ENCODE measurements at places on chromosomes 7 and 10.

DNA sequence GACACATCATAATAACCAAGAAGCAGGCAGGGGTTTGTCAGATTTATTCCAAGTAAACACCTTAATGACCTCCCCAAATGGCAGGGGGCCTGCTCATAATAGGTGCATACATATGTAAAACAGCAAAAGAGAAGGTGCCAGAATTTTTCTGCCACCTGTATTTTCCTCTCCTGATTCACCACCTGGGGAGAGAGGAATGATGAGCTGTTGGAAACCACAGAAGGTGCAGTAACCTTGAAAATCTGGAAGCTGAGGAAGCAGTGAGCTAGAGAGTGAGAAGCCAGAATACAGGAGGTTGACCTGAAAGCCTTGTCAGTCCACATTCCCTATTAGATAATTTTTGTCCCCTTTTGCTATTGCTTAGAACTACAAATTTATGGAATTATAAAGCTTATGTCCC is 46.2 kb upstream of the PDE1C start:
- DNase-seq = no peak

DNA sequence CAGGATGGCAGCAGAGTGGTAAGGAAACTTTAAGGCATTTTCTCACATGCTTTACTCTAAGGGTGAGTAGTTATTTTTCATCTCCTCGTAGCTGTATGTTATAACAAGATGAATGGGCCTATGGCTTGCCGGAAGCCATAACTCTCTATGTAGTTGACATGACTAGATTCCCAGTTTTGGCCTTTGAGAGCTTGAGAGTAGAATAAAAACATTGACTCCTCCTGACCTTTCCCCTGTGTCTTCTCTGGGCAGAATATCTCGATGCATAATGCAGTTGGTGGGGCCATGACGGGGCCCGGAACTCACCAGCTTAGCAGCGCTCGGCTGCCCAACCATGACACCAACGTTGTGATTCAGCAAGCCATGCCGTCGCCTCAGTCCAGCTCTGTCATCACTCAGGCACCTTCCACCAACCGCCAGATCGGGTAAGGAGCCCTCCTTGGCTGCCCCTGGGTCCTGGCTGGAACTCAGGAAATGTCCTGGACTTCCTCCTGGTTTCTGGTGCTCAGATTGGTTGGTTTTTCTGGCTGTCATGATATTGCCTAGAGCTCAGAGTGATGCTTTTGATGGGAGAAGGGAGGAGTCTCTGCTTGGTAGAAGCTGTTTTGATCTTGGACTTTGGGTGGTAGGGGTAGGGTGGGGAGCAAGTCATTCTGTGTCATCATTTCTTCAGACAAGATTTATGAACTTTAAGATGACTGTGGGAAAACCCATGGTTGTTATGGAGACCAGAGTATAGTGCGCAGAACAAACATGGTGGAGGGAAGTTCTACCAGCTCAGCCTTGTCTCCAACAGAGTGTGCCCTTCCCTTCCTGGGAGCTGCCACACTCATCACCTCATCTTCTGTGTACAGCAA is 158.0 kb downstream of the CREB5 start:
- DNase-seq = no peak

DNA sequence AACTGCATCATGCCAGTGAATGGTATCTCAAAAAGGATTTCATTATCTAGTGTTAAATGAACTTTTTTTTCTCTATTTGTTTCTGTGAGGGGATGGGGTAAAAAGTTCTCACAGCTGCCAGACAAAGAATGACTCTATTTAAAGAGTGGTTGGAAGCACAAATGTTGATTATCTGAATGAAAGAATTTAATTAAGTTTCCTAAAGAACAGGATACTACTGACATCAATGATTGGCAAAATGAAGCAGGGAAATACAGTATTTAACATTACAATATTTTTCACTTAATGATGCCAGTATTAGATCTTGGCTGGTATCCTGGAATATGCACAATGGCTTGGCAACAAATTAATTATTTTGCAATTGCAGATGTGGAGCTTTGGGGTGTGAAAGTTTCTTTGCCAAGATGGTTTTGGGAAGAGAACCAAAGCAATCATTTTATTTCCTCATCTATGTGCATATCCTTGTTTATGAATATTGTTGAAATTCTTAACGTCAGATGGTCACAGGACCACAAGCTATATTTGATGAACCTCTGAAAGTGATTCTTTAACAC is 336.8 kb downstream of the ARL4A start:
- DNase-seq = no peak

GRCh38 chr7:151087245-151088018 is 1.2 kb downstream of the AGAP3 start:
- peak; percentile 62 for DNase-seq

GRCh38 chr10:1149793-1150637 is 93.8 kb downstream of the WDR37 start:
- no peak for DNase-seq

DNA sequence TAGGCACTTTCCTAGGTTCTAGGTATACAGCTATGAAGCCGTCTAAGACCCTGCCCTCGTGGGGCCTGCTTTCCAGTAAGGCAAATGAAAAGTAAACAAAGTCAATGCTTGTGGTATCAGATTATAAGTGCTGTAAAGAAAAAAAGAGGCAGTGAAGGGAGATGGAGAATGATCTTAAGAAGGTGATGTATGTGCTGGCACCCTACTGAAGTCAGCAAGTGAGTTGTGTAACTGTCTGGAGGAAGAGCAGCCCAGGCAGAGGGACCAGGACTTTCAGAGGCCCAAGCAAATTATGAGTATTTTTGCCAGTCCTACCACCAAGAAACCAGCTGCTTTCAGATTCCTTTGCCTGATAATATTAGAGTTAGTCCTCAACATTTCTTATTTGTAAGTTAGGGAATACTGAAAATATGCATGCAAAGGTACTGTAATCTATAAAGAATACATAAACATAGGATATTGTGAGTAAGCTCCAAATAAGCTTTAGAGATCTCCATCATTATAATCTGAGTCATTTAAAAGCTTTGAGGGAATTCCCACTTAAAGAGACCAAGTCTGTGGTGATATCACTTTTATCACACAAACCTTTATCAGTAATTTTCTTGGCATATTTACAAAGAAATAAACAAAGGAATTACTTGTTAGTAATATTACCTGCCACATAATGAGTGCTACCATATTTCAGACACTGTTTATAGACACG is 329.2 kb upstream of the LRGUK start:
- DNase-seq = no peak

- no peak for DNase-seq
These were observed 110.1 kb upstream of the ZNF746 start for GRCh38 chr7:149607683-149608082.

- DNase-seq = no peak
These were observed 126.7 kb downstream of the DKK1 start for GRCh38 chr10:52440612-52441285.

- no peak for DNase-seq
These were observed 851 bp upstream of the GOT1 start for GRCh38 chr10:99431190-99431760.

- DNase-seq = no peak
These were observed 138.4 kb downstream of the PTPRN2 start for GRCh38 chr7:158449266-158449665.

DNA sequence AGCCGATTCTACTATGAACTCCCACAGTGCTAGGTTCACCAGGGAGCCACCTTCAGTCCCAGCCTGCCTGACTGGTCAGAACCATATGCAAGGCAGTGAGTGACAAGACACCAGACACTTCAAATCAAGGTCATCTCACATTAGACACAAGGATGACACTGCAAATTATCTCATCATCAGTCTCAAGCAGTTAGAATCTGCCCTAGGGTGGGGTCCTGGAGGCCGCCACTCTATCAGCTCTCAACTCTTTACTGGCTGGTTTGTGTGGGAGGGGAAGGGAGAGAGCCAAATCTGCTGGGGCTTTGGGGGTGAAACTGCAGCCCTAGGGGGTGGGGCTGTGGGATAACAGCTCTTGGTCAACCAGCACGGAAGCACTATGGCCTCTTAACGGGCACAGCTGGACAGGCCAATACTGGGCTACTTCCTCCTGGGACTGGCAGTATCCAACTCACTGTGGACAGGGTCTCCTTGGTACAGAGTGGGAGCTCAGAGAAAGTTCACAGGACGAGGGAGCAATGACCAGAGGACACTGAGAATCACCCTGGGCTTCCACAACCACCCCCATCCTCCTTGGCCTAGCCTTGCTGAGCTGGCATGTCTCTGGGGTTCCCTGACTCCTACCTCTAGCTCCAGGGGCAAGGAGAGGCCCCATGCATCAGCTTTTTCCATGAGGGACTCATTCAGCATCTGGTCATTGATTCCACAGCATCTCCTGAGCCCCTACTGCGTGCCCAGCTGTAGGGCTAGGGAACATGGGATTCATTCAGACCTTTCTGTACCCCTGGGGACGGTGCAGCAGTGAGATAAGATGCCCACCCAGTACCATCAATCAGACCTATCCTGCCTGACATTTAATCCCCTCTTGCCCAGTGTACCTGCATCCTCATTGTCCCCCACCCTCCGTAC is 5.4 kb downstream of the GPRIN2 start:
- no peak for DNase-seq

DNA sequence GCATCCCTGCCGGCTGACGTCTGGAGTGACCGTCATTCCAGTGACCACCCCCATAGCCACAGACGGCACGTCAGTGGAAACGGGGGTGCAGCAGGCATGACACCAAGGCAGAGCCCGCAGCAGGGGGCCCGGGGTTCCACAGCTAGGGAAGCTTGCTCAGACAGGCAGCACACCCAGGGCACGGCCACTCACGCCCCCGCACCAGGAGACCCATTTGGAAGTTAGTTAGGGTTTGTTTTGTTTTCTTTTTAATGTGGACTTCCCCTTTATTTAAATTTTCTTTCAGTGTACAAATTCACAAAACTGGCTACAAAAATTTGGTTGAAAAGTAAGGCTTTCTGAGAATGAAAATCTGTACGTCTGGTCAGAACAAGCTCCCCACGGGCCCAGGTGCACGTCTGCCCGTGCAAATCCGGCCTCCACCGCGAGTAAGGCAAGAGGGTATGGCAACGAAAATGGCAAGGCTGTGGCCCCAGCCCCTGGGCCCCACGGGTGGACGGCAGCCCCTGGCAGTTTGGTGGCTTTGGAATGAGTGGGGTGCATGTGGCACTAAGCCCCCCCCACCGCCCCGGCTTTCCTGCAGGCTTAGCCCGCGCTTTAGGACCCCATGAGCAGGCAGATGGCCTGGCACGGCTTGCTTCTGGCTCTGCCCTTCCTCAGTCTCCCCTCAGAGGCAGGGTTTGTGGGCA is 124.2 kb downstream of the FAM53B start:
- DNase-seq = no peak

DNA sequence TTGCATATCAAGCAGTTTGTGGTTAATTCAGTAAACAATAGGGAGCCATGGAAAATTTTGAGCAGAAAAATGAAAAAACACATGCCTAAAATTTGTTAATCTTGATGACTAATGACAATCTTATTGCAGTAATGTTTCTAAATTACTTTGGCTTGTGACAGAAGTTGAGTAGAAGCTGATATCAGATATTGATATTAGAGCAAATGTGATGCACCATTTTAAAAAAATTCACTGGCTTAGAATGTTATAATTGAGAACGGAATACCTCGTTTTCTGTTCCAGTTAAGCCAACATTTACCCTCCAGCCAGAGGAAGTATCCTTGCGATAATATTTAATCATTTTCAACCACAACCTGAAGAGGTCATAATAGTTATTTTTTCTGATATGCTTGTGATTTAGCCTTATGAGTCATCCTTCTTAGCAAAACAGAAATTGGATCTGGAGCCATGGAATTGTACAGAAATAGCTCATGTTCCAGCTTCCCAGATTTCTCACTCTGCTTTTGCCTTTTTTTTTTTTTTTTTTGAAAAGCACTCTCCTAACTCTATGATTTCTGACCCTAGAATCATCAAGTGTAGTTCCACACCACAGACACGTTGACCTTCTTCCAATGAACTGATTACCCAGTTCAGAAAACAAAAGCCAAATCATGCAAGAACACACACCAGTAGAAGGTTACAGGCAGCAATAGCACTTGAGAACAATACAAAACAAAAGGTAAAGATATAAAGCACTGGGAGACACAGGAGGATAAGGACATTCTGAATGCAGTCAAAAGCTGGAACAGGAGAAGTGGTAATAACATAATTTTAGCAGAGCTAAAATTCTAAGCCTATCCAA is 96.8 kb upstream of the PHYHIPL start:
- no peak for DNase-seq

GRCh38 chr7:114217026-114217806 is 197.4 kb upstream of the FOXP2 start:
- DNase-seq = no peak

- DNase-seq = no peak
These were observed 24.6 kb downstream of the TYW1 start for GRCh38 chr7:67021260-67021659.

All from NK-92 treated with Interleukin-12 subunit alpha and Interleukin-12 subunit beta, amount 100 ng/mL, for 24 hours (cell line).